ENCODE measurements at places on chromosomes 3 and 15.

- DNase-seq: no peak
Measured at GRCh38 chr3:111246967-111247760, 175.5 kb downstream of the NECTIN3 start.

GRCh38 chr3:43038010-43038409, 58.9 kb downstream of the GASK1A start:
- no peak for DNase-seq

- DNase-seq: no peak
Measured at GRCh38 chr3:160537729-160538128, 27.6 kb downstream of the KPNA4 start.

GRCh38 chr15:33045066-33045810, 149.3 kb downstream of the FMN1 start:
- DNase-seq: no peak

GRCh38 chr3:54067055-54067698, 55.2 kb upstream of the CACNA2D3 start:
- DNase-seq: no peak

GRCh38 chr15:28786521-28786920, 61.9 kb downstream of the GOLGA6L7 start:
- DNase-seq: no peak

- no peak for DNase-seq
Measured at GRCh38 chr15:40092979-40093869, 15.5 kb downstream of the BMF start.

DNA sequence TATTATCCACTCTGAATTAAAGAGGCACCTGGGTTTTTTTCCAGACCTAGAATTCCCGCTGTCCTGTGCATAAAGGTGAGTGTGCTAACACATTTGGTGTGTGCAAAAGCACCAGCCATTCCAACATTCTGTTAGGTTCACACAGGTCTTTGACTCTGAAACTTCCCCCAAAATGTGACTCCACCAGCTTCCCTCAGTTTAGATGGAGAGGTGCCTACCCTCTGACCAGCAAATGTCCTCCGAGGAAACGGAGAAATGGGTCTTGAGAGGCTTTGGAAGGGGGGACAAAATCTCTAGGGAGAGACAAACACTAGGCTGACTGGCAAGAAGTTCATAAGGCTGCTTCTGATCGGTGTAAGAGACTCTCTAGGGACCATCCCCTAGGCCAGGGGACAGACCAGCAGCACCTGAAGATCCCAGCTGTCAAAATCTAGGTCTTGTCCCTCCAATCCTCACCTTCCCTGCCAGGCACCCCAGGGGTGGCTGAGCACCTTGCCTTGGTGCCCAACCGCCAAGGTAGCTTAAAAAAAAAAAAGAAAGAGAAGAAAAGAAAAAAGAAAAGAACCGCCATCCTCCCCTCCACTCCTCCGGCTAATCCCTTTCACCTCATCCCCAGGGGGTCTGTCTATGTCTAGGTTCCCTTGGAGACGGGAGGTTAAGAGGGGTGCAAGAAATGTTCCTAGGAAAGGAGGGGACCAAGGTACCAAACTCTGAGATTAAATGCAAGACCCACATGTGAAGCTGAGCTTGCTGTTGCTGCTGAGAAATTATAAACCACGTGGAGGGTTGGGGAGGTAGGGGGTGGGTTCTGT, 2.0 kb upstream of the MECOM start:
- DNase-seq: no peak

Measured in stimulated activated CD4-positive, alpha-beta T cell treated with anti-CD3 and anti-CD28 coated beads, Interleukin-2, amount 100 ng/mL, for 4 hours (primary cell).